Suprapubic skin (tissue), 4 donors: ENCODE measurements at places on chromosomes 2 and 18. TPM values are rescaled to one million over a fixed set of nuclear protein-coding genes. Genes with fewer than 3 reads are reported as not detected.

- peak overlapping the region; percentile 56 for H3K4me3 ChIP-seq
- H3K27me3 ChIP-seq = peaks cover 13% of the 10 kb centered on the region
- H3K27ac ChIP-seq = peak overlapping the region; percentile 78
- peaks cover 25% of the 10 kb centered on the region for H3K4me1 ChIP-seq
- DNase-seq = peak; percentile 79
These were observed 456 bp downstream of the DOK1 start for GRCh38 chr2:74554820-74555531.

DNA sequence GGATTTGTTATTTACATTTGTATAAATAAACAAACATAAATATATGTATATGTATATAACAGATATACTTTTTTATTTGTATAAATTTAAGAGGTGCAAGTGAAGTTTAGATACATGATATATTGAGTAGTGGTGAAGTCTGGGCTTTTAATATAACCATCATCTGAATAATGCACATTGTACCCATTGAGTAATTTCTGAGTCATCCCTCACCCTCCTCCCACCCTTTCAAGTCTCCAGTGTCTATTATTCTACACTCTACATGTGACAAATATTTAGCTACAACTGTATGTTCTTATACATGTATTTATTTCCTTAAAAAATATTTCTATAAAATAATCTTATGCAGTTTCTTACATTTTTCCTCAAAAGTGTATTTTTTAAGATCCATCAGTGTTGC lies 358.7 kb upstream of the TFPI start:
- H3K4me1 ChIP-seq = no peaks in the 10 kb centered on the region
- H3K36me3 ChIP-seq = no peaks in the 10 kb centered on the region
- no peak for DNase-seq
- no peak overlapping the region for H3K4me3 ChIP-seq

DNA sequence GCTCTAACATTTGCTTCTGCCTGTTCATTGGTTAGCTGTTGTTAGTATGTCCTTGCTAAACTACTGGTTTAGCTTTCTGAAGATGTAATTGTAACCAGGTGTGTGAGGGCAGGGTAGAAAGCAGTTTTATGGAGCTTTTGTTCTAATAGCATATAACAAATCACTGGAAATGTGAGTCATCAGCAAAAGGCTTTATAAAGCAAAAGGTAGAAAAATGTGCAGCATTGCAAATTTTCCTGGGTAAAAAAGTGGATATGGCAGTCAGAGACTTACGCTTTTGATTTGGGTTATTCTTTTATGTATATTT lies 85.3 kb downstream of the ZNF407 start:
- no peak overlapping the region for H3K27ac ChIP-seq
- H3K36me3 ChIP-seq = no peaks in the 10 kb centered on the region
- H3K4me3 ChIP-seq = no peak overlapping the region
- peaks cover 2% of the 10 kb centered on the region for H3K4me1 ChIP-seq
- no peak for DNase-seq

DNA sequence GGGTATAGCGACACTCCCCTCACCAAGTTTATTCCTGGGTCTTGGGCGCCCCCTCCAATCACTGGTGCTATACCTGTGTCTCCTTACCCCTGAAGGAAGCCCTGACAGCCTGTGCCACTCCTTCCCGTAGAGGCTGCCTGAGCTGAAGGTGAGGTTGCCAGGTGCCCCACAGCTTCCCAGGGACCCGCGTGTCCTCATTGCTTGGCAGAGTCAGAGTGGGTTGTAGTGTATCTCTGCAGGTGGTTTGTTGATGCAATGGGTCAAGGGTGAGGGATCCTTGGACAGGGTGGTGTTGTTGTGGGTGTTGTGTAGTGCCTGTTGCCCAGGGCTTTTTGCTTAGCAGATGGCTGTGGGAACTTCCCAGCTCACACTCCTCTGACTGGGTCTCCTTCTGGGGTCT lies 438.7 kb upstream of the FSIP2 start:
- no peak for DNase-seq
- H3K4me3 ChIP-seq = no peak overlapping the region
- no peak overlapping the region for H3K27ac ChIP-seq
- H3K27me3 ChIP-seq = no peaks in the 10 kb centered on the region

- no peak overlapping the region for H3K27ac ChIP-seq
- no peak overlapping the region for H3K4me3 ChIP-seq
- no peaks in the 10 kb centered on the region for H3K4me1 ChIP-seq
- DNase-seq = no peak
These were observed 210.9 kb downstream of the DCDC2C start for GRCh38 chr2:3914241-3914640.

- DNase-seq = no peak
- no peaks in the 10 kb centered on the region for H3K27me3 ChIP-seq
- peak overlapping the region; percentile 81 for H3K27ac ChIP-seq
- no peaks in the 10 kb centered on the region for H3K36me3 ChIP-seq
- no peak overlapping the region for H3K4me3 ChIP-seq
These were observed 23.0 kb downstream of the DBI start for GRCh38 chr2:119389615-119390306.

- no peaks in the 10 kb centered on the region for H3K36me3 ChIP-seq
- H3K4me1 ChIP-seq = no peaks in the 10 kb centered on the region
- DNase-seq = no peak
These were observed 133.6 kb upstream of the MYT1L start for GRCh38 chr2:2464643-2465042.

GRCh38 chr2:224072541-224073188 lies 33.6 kb upstream of the SERPINE2 start:
- H3K27me3 ChIP-seq = no peaks in the 10 kb centered on the region
- no peak overlapping the region for H3K27ac ChIP-seq
- DNase-seq = no peak

The POU3F3 gene
- 0.30 TPM for total RNA-seq

The SKOR2 gene
- not detected for total RNA-seq

The CXCR1 gene
- not detected for total RNA-seq

The POTEJ gene
- total RNA-seq = not detected
